ENCODE measurements at places on chromosomes 7 and 10.

- DNase-seq = no peak
Measured at GRCh38 chr7:130904031-130904757, 170.2 kb upstream of the KLF14 start.

GRCh38 chr10:9239298-9239697 lies 1184.8 kb downstream of the GATA3 start:
- no peak for DNase-seq

DNA sequence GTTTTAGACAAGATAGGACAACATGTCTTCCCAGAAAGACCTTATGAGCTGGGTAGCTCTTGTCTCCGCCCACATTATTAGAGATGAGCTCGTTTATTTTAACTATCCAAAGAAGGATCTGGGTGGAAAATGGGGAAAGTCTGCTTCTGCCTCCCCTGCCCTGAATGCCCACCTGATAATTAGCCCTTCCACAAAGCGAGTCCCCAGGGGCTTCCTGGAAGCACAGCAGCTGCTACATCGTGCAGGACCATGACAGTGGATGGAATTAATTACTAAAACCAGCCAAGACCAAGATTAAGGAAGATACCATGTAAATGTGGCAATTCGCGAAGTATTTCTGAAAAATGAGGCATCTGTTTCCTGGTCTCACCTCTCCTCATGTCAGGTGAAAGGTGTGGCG lies 374.4 kb downstream of the PAXIP1 start:
- no peak for DNase-seq

- DNase-seq = no peak
Measured at GRCh38 chr7:157897681-157898080, 560.9 kb downstream of the DNAJB6 start.

- peak; percentile 99 for DNase-seq
Measured at GRCh38 chr7:32495298-32496051, at the start of gene AVL9. TSS of gene AVL9 (plus strand) at chr7:32495489. CDS start at chr7:32495710, 221 bp downstream.

DNA sequence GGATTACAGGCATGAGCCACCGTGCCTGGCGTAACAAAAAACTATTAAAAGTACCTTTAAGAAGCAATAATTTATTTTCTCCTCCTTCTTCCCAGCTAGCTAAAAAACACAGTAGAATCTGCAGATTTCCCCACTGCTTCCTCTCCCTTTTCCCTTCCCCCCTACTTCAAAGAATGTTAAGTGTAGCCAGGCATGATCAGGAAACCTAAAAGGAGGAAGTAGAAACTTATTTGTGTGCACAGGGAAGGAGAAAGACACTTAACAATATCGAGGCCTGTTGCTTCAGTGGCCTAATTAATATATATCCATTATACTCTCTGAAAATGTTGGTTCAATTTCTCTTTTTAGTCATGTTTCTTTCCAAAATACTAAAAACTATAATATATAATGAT lies 127.7 kb downstream of the NRBF2 start:
- no peak for DNase-seq

DNA sequence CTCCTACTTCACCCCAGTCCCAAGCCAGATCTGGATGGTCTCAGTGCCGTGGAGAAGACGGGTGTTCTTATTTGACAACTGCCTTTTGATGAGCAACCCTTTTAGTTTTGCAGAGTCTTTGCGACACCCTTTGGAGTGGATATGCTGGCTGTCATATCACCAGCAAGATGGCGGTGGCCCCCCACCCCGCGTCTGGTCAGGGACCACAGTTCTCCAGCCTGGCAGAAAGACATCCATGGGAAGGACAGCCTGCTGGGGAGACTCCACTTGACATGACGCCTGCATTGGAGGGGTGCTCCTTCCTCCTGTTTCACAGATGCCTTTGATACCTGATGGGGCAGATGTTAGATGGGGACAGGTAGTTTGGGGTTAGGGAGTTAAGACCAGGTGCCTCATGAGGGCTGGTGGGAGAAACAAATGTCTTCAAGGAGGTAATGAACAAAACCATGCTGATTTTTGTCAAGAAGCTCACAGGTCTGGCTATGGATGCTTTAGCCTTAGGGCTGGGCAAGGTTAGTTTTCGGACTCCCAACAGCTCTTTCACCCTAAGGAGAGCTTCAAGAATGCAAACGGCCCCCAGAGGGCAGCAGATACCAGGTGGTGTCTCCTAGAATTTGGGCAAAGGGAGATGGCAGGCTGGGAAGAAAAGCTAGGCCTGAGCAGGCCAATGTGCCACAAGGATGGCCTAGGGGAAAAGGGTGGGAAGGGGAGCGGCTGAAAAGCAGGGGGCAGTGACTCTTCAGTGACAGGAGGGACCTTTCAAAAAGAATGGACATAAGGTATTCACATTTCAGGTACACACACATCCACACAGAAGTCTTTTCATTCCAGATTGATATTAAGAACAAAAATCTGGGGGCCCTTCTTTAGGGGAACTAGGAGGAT lies 95.2 kb downstream of the CLEC2L start:
- peak; percentile 26 for DNase-seq

DNA sequence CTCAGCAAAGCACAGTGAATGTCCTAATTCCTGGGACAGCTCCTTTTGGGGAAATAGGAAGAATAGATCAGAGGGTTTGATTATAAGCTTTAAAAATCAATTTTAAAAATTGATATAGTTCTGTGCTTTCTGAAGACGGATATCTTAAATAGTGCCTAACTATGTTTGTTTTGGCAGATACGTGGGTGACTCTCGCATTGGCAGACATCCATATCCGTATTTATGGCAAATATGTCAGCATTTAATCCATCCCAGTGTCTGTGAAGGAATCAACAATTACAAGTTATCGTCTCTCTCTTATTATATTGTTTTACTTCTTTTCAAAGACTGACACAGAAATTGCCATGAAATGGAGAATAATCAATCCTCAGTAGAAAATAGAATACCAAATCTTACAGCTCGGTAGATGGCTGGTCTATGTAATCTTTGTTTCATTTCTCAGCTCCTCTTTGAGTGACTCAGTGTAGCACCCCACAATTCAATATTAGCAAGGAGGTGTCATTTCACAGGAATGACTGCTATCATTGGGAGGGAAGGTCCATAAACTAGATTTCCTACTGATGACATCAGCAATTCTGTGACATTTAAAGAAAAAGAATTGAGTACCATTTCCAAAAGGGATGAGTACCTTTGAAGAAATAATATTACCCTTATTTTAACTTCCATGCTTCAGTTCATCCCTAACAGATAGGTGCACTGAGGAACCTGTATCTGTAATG lies 186.4 kb upstream of the NFE2L3 start:
- DNase-seq = no peak

GRCh38 chr7:152859781-152860191 lies 100.2 kb downstream of the ACTR3B start:
- no peak for DNase-seq

Measured in activated CD4-positive, alpha-beta T cell treated with anti-CD3 and anti-CD28 coated beads for 4 hours (primary cell).